ENCODE measurements at places on chromosomes 5 and 9.
A peak's percentile ranks its signal among the peaks of the same experiment; 100 is the strongest.

GRCh38 chr9:5832538-5833529 lies at the start of gene ERMP1:
Gene ERMP1 (minus strand): TSS chr9:5833117. CDS start chr9:5833027, 90 bp downstream.
- peak; percentile 88 for DNase-seq

- DNase-seq: no peak
These were observed 80.4 kb downstream of the LRSAM1 start for GRCh38 chr9:127531676-127532075.

DNA sequence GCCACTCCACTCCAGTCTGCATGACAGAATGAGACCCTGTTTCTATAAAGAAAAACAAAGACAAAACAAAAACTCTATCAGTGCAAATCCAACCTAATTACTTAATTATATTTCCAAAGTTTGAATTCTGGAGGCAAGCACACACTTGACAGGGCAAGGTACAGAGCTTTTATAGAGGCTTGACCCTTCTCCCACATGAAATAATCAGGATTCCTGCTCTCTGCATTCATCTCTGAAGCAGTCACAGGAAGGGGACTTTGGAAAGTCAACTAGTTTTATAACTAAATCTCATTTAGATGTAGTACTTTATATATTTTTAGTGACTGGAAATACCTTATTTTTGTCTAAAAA lies 91.9 kb upstream of the CHD1 start:
- no peak for DNase-seq

DNA sequence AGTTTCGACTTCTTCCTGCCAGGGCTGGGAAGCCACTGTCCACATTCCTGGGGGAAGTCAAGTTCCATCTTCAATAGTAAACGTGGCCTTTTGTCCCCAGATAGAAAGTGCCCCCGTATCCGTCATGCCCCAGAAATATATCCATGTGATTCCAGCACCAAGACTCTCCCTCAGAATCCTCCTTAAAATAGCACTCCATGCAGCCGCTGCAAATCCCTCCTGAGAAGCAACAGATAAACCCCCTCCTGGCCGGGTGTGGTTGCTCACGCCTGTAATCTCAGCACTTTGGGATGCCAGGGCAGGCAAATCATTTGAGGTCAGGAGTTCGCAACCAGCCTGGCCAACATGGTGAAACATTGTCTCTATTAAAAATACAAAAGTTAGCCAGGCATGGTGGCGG lies 126.1 kb downstream of the OLFM1 start:
- no peak for DNase-seq

GRCh38 chr5:176674799-176675198 lies 27.5 kb downstream of the TSPAN17 start:
- DNase-seq: no peak

DNA sequence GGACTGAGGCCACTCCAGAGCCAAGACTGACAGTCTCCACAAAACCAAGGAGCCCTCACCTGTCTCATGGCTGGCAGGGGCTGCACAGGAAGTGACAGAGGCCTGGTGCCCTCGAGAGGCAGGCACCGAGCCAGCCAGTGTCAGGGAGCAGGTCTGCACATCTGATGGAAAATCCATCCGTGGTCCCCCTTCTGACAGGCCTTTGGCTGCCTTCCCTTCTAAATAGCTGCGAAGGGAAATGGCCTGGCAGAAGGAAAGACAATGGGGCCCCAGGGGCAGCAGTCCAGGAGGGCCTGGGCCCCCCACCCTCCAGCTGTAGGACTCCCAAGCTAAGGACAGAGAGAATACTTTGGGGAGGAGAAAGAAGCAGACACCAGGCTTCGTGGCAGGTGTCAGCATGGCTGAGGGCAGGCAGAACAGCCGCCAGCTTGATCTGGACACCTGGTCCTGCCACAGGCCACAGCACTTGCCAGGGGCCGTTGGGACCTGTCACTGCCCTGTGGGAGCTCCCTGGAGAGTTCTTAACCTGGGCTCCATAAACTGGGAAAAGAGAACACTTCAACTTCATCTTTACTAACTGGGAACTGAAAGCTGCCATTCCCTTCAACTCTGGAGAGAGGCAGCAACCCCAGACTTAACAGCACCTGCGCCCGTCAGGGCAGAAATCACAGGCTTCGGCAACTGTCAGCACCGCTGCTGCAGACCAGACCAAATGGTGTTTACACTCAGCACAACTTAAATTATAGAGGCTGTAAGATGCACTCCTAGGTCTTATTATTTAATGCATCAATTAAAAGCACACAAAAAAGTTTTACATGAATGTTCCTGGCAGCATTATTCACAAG lies 22.0 kb downstream of the ADAMTS2 start:
- no peak for DNase-seq

GRCh38 chr5:11557063-11557462 lies 347.2 kb downstream of the CTNND2 start:
- no peak for DNase-seq

GRCh38 chr5:1926471-1927341 lies 44.0 kb upstream of the IRX4 start:
- no peak for DNase-seq

- no peak for DNase-seq
These were observed 172.7 kb upstream of the MEF2C start for GRCh38 chr5:89055695-89056085.

GRCh38 chr5:136226401-136226800 lies 33.4 kb upstream of the SMIM32 start:
- no peak for DNase-seq

DNA sequence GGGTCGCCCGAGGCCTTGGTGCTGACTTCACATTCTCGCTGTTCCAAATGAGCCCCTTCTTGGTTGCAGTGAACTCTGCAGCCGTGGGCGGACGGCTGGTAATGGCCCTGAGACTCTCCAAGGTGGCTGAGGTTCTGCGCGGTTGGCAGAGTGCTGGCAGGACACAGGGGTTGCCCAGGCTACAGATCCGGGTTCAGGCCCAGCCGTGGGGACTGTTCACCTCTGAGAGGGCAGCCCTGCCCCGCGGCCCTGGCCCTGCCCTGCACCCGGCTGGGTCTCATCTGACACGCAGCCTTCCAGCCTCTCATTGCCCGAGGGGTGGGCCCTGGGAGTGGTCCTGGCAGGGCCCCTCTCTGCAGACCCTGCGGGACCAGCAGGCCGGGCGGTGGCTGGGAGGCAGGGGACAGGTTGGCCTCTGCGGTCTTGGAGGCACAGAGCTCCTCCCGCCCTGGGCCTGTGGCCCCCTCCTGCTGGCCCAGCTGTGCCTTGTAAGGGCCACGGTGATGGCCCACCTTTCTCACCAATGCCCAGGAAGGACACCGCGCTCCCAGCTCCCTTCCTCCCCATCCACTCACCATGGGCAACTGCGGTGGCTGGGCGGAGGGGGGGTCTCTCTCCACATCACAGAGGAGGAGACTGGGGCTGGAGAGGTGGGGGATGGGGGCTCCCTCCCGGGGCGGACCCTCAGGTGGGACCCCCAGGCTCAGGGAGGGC lies 51.6 kb downstream of the AHRR start:
- peak; percentile 5 for DNase-seq

- DNase-seq: no peak
These were observed 50.2 kb upstream of the CXCL14 start for GRCh38 chr5:135628771-135629563.

DNA sequence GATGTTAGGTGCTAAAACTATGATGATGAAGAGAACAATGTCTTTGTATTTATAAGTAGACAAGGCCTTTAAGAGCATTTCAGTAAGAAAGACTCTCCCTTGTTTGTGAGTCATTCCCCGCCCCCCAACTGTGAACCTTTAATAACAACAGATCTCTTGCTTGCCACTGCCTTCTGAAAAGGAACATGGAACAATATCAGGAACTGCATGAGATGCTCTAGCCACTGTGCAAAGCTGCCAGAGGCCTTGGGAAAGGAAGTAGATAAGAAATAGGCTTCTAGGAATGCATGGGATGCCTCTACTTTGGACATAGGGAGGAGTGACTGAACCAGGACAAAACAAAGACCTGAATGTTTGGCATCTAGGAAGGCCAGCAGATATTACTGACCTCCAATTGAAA lies 296.1 kb upstream of the MPDZ start:
- no peak for DNase-seq

- no peak for DNase-seq
These were observed 31.3 kb downstream of the ISL1 start for GRCh38 chr5:51414516-51414915.

DNA sequence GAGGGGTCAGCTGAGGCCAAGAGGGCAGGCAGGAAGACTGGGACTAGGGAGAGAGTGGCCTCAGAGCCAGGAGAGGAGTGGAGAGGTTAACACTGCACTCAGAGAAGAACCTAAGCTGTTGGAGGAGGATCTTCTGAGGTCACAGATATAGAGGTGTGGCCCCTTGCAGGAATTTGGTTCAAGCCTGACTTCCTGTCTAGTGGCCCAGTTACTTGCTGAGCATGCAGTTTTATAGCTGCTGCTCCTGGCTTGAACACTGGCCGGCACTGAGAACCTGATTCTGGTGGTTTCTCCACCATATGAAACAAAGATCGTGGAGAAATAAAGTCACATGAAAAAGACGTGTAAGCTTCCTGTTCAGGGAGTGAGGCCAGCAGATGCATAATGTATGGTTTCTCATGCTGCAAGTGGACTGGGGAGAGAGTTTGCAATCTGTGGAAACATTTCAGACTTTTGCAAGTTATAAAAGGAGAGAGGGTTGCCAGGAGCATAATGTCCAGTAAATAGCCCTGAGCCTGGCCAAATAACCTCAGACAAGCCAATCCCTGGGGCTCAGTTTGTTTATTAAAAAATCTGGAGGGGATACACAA lies 82.6 kb downstream of the GALNT10 start:
- peak; percentile 40 for DNase-seq

GRCh38 chr5:169956756-169957155 lies 23.5 kb downstream of the INSYN2B start:
- no peak for DNase-seq

DNA sequence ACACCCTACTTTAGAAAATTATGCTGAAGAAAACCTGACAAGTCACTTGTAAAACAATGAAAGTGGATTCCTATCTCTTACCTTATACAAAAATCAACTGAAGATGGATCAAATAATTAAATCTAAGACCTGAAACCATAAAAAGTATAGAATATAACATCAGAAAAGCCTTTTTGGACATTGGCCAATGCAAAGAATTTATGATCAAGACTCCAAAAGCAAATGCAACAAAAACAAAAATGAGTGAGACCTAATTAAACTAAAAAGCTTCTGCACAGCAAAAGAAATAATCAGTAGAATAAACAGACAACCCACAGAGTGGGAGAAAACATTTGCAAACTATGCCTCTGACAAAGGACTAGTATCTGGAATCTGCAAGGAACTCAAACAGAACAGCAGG lies 303.0 kb upstream of the CDH9 start:
- no peak for DNase-seq

DNA sequence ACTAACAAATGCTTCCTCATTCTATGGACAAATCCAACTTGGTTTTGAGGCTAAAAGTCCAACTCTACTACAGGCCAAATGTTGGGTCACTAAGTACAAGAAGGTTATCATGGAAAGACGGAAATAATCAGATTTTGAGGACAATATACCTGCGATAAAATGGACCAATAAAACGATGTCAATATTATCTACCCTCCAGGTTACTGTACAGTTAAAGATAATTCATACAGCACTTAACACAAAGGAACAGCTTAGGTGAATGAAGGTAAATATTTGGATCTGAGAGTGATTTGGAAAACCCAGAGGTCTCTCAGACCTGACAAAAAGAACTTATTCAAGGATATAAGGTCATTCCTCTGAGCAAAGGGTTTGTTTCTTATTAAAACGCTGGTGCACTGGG lies 329.5 kb upstream of the PUM3 start:
- no peak for DNase-seq

GRCh38 chr5:172556971-172557461 lies 84.0 kb upstream of the NEURL1B start:
- DNase-seq: no peak

- peak; percentile 28 for DNase-seq
These were observed 7.5 kb upstream of the REEP5 start for GRCh38 chr5:112929336-112930081.

- no peak for DNase-seq
These were observed 2.0 kb downstream of the KCNN2 start for GRCh38 chr5:114363837-114364236.

GRCh38 chr5:15620501-15620900 lies 120.5 kb downstream of the FBXL7 start:
- DNase-seq: no peak

- no peak for DNase-seq
These were observed 57.5 kb downstream of the COL27A1 start for GRCh38 chr9:114212826-114213225.

DNA sequence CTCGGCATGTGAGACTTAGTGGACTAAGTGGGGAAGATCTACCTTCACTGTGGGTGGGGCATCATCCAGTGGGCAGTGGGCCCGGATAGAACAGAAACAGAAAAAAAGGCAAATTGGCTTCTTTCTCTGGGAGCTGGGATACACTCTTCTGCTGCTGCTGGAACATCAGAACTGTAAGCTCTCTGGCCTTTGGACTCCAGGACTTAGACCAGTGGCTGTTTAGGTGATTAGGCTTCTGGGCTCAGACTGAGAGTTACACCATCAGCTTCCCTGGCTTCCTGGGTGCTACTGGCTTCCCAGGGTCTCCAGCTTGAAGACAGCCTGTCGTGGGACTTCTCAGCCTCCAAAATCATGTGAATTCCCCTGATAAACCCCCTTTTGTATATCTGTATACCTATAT lies 122.7 kb upstream of the SLC28A3 start:
- DNase-seq: no peak

GRCh38 chr5:16776611-16777251 lies 159.4 kb downstream of the MYO10 start:
- DNase-seq: peak; percentile 11

- no peak for DNase-seq
These were observed 34.3 kb downstream of the NIPAL4 start for GRCh38 chr5:157494178-157494832.

DNA sequence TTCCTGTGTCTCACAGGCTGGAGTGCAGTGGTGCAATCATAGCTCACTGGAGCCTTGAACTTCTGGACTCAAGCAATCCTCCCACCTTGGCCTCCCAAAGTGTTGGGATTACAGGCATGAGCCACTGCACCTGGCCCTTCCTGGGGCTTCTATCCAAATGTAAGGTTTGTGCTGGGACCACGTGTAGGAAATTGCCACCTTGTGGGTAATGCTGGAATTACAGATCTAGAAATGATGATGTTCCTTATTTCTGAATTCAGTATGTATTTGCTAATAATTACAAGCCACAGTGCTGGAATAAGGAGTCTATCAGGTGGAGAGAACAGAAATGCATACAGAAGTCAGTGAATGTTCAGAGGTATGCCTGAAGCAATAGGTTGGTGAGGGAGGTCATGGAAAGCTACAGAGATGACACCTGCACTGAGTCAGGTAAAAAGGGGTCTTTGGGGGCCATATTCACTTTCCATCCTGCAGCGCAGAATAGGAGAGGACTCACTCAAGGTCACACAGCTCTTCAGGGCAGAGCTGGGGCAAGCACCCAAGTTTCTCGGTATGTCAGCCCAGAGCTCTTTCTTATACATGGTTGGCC lies 8.8 kb upstream of the IGFBPL1 start:
- DNase-seq: no peak

- DNase-seq: no peak
These were observed 37.5 kb upstream of the CPEB4 start for GRCh38 chr5:173850659-173851058.

DNA sequence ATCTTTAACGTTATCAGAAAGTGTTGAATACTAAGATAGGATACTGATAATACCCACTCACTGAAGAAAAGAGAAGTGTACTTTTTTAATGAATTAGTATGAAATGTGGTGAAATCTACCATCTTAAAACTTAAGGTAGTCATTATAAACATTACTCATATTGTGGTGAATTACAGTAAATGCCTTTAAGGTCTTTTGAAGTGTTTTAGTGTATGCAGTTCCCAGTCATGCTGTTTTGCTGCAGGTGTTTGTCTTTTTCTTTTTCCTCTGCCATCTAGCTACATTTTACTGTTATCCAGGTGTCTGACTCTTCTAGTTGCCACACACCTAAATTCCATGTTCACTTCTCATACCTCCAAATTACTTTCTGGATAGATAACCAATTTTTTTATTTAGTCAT lies 72.6 kb downstream of the ERMP1 start:
- no peak for DNase-seq

Data from activated CD4-positive, alpha-beta T cell treated with anti-CD3 and anti-CD28 coated beads, Interleukin-2, amount 10 ng/mL, durations not matched to agents 7 days and 5 days (primary cell).